ENCODE measurements at places on chromosomes 2 and 18.

DNA sequence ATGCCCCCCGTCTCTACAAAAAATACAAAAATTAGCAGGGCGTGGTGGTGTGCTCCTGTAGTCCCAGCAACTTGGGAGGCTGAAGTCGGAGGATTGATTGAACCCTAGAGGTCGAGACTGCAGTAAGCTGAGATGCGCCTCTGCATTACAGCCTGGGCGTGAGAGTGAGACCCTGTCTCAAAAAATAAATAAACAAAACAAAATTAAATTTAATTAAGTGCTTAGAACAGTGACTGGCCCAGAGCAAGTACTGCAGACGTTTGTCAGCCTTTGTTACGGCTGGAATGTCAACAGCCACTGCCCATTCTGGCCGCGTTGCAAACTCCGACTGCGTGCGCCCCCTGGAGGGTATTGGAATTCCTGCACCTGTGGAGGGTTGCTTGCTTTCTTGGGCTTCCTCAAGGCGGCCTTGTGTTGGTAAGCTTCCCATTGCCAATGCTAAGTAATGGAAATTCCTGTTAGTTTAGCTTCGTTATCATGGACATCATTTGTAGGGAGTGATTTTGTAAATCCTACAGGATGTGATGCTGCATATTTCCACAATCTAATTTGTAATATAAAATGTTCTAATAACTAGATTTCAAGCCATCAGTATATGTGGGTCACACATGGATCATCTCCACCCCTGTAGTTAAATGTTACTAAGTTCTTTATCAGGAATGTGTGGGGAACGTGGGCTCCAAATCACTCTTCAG is 15.9 kb upstream of the ATP6V1B1 start:
- DNase-seq: peak; percentile 68

DNA sequence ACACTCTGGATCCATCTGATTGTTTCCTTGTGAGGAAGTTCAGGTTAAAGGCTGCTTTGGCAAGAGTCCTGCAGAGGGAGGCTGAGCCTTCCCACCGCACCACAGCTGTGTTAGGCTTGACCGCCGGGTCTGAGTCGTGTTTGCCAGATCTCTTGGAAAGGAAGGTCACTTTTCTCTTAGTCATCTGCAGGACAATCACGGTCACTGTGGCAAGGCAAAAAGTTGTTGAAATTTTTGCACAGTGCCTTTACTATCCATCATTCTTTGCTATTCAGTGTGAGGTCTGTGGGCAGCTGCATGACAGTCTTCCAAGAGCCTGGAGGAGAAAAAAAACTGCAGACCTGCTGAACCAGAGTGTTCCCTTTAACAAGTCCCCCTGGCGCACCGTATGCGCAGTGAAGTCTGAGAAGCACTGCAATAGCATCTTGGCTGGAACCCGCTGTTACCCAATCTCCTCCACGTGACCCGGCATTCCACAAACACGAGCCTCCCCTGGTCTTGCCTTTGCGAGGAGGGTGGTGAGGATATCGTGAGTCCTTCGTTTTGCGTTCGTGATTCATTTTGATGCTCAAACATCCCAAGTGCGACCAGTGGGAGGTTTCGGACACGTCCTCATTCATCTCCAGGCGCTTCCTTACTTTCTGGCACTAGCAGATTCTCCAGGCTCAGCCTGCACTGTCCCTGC is 23.0 kb downstream of the BIN1 start:
- DNase-seq: peak; percentile 82

GRCh38 chr2:168632709-168633121 is 169.7 kb upstream of the NOSTRIN start:
- DNase-seq: no peak

DNA sequence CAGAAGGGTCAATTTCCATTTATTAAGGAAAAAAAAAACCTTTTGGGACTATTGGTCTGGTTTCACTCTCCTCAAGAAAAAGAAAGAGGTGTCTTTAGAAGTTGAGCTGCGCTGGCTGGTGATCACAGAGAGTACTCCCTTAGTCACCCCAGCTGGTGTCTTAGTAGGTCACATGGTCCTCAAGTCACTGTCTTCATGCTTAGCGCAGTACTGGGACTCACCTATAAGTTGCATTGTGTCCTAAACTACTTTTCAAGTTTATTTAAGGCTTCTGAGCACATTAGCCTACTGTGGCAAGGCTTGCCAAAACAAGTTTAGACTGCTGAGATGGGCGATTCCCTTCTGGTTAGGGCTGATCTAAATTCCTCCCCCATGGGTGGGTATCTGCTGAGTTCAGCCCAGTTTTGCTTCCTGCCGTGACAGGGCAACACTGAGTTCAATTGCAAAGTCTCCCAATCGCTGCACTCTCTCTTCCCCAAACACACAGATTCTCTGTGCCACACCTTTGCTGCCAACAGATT is 824.9 kb upstream of the CRIM1 start:
- no peak for DNase-seq

DNA sequence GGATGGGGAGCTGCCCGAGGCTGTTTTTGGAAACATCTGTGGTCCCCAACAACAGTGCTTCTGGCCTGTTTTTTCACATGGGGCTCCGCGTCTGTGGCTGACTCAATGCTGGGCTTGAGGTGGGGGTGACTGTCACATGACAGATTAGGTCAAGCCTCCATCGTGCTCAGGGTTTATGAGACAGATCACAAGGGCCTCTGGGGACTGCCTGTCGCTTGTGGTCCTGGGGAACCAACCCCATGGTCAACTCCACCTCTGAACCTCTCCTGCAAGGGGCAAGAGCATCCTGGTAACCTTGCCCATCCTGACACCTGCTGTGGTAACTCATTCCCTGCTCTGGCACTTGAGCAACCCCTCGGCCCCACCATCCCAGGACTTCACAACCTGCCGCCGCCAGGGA is 47.6 kb upstream of the SH3RF3 start:
- no peak for DNase-seq

GRCh38 chr2:203824057-203824456 is 43.5 kb upstream of the CTLA4 start:
- no peak for DNase-seq

DNA sequence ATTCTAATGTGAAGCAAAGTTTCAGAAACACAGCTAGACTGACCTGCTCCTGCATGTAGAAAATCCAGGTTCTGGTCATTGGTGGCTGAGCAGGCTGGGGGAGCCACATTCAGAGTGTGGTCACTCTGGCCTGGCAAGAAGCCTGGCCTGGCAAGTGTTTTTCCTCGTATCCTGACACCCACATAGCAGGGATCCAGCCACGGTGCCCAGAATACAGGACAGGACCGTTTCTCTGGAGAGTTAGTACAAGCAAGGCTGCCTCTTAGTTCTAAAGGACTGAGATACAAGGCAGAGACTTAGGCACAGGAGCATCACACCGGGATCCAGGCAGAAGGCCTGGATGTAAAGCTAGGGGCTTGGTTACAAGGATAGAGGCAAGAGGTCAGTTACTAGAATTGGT is 4.8 kb upstream of the LAMA1 start:
- no peak for DNase-seq

- DNase-seq: no peak
Measured at GRCh38 chr2:6957031-6957714, 40.0 kb downstream of the RNF144A start.

DNA sequence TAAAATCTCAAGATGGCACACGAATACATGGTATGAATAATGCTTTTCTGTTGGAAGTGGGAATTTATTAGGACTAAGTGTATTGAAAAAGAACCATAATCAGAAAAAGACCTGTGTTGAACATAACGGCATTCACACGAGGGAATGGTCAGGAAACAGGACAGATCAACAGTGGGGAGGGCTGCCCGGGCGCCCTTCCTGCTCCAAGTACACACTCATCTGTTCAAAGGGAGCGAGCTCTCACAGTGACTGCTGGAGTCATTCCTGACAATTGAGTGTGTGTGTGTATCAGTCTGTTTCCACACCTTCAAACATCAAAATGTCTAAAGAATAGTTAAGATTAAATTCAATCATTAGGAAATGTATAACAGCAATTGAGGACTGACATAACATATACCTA is 167.2 kb downstream of the HDAC4 start:
- no peak for DNase-seq

DNA sequence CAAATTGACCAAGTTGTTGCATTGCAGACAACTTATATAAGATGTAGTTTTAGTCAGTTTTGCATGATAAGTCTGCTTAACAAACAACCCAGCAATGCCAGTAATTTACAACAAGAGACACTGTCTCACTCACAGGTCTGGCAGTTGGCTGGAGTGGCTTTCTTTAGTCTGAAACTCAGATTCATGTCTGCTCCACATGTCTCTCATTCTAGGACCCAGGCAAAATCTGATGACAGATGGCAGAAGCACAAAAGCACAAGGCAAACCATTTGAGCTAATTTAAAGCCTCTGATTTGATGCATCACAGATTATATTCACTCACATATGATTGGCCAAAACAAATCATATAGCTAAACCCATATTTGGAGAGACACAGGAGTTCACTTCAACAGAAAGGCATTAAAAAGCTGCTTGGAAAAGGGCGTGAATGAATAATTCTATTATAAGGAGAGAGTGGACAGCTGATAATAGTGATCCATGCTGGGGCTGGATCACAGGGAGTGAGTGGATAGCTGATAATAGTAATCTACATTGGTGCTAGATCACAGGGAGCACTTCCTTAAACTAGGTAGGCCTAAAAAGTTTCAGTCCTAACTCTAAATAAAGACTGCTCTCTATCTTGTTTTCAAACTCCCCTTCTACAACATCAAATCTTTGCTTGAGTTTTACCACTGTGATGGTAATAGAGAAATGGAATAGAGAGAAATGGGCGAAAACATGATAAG is 593.2 kb upstream of the ZNF804A start:
- DNase-seq: no peak

DNA sequence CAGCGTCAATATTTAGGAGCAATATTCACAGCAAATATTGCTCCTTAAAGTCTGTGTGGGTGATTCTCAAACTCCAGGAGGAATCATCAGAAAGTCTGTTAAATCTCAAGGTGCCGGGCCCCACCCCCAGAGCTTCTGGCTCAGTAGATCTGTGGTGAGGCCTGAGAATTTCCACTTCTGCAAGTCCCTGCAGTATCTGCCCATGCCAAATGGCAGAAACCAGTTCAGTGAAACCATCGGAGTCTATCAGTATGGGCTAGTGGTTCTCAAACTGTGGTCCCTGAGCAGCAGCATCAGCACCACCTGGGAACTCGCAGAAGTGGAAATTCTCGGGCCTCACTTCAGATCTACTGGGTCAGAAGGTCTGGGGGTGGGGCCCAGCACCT is 202.9 kb downstream of the SLC4A3 start:
- DNase-seq: no peak

GRCh38 chr2:171084128-171084527 is 76.6 kb downstream of the TLK1 start:
- no peak for DNase-seq

DNA sequence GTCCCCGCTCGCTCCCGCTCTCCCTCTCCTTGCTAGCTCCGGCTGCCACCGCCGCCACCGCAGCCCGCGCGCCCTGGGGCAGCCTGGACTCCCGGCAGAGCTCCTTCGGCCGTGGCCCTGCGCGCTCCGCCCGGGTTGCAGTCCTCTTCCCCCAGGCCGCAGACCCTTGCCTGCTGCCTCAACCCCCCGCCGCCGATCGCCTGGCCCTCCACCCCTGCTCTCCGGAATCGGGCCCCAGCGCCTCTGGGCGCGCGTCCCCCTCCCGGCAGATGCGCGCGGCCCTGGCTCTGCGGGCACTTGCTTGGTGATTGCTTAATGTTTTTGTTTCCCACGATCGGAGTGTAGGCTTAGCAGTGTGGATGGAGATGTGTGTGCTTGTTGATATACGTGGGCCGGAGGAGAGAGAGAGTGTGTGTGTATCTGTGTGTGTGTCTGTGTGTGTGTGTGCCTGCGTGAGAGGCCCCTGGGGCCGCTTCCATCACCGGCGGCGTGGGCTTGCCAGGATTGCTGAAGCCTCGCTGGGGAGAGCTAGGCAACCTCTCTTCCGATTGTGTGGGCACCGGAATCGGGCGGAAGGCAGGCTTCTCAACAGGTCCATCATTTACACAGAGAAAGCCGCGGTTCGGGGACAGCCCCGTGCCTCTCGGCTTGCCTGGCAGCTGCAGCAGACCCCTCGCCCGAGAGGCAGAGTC is 877 bp downstream of the INHBB start:
- peak; percentile 18 for DNase-seq

DNA sequence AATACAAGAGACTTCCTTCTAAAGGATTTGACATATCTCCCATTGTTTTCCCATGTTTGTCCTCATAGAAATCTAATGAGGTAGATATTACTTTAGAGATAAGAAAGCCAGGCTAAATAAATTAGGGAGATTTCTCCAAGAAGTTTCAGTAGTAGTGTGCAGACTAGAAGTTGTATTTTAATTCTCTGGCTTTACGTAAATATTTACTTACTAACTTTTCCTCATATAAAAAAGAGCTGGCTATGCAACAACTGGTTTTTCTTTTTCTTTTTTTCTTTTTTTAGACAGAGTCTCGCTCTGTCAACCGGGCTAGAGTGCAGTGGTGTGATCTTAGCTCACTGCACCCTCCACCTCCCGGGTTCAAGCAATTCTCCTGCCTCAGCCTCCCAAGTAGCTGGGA is 60.6 kb upstream of the ACYP2 start:
- no peak for DNase-seq

GRCh38 chr2:30371772-30372373 is 75.2 kb upstream of the LCLAT1 start:
- DNase-seq: no peak

GRCh38 chr18:56982766-56983165 is 164.1 kb upstream of the BOD1L2 start:
- no peak for DNase-seq

DNA sequence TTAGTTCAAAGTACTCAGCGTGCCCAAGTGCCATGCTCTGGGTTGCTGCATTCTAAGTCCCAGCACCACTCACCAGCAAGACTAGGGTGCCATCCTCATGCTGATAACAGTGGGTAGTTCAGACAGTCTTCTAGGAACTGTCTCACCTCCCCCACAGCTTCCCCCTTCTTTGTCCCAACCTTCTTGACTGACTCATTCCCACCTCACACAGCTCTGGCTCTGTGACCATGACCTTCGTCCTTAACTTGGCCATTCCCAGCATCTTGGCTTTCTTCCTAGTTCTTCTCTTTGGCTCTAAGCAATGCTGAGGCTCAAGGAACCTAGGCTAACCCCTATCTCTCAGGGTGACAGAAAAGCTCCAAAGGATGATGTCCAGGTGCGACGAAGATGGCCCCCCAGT is 20.0 kb upstream of the CXCR4 start:
- DNase-seq: peak; percentile 4

Measured in MG63 (cell line).